ENCODE measurements at places on chromosomes 2 and 18.

DNA sequence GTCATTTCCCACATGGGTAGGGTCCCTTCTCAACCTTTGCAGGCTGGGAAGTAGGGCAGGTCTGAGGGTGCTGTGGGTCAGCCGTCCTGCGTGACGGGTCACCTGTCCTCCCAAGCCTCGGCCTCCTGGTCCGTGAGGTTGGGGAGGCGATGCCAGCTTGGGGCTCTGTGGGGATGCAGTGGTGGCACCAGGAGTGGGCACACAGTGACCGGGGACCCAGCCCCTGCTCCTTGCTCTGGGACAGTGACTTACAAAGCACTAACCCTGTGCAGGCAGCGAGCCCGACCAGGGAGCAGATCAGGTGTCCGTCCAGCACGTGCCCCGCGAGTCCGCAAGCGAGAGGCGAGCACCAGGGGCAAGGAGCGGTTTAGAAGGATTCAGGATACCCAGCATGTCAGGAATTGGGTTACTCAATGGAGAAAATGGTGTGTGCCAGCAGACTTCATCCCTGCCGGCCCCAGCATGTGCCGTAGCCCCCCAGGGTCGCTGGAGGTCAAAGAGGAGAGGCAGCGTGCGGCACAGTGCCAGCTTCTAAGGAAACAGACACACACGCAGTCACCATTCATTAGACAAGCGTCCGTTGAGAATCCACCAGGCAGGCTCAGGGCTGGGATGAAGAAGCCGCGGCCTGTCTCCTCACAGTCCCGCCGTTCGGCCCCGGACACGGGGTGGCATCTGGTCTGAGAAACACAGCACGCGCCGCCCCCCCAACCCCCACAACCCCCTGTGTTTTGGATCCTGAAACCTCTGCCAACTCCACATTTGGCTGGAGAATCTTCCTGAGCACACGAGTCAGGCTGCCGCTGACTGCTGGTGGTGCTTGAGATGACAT is 11.7 kb downstream of the COLEC11 start:
- DNase-seq, result no peak

GRCh38 chr2:43233218-43234212 is 7.1 kb upstream of the ZFP36L2 start:
- no peak for DNase-seq

DNA sequence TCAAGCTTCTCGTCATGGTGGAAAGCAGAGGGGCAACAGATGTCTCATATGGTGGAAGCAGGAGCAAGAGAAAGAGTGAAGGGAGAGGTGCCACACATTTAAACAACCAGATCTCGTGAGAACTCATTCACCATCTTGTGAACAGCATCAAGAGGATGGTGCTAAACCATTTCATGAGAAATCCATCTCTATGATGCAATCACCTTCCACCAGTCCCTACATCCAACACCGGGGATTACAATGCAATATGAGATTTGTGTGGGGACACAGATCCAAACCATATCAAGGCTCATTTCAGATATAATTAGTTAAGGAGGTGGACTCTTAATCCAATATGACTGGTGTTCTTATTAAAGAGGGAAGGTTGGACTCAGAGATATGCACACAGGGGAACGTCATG is 272.8 kb downstream of the KCNS3 start:
- DNase-seq, result no peak

DNA sequence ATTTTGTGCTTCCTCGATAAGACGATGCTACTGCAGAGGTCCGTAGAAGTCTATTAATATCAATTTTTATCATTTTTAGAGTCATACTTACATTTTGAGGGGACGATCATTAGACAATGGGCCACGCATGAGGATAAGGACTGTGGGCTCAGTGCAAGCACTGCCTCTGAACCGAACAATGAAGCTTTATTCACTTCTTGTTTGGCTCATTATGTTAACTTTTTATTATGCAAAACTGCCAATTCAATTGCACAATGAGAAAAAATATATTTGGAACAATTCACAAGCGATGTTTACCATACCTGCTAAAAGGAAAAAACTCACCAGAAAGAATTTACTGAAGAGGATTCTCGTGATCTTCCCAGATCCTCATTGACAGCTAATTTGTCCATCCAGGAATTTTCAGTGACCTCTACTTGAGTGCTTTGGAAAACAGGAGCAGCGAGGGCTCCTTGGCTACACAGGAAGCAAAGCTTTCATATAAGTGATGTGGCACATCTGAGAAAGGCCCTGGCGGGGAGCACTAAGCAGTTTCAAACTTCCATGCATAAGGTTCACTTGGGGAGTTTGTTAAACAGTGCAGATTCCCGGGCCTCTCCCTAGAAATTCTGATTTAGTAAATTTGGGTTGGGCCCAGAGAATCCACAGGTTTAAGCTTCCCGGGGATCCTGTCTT is 13.3 kb upstream of the CAPN13 start:
- DNase-seq, result no peak

GRCh38 chr2:131016826-131017741 is 76.2 kb downstream of the FAM168B start:
- DNase-seq, result no peak

- DNase-seq, result no peak
Measured at GRCh38 chr2:13686262-13686661, 946.3 kb upstream of the LRATD1 start.

DNA sequence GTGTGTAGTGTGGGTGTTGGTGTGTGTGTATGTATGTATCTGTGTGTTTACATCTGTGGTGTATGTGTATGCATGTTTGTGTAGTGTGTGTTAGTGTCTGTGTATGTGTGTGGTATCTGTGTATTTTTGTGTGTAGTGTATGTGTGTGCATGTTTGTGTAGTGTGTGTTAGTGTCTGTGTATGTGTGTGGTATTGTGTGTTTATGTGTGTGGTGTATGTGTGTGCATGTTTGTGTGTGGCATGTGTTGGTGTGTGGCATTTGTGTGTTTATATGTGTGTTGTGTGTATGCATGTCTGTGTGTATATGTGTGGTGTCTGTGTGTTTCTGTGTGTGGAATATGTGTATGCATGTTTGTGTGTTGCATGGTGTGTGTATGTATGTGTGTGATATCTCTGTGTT is 96.4 kb downstream of the CMPK2 start:
- DNase-seq, result no peak

DNA sequence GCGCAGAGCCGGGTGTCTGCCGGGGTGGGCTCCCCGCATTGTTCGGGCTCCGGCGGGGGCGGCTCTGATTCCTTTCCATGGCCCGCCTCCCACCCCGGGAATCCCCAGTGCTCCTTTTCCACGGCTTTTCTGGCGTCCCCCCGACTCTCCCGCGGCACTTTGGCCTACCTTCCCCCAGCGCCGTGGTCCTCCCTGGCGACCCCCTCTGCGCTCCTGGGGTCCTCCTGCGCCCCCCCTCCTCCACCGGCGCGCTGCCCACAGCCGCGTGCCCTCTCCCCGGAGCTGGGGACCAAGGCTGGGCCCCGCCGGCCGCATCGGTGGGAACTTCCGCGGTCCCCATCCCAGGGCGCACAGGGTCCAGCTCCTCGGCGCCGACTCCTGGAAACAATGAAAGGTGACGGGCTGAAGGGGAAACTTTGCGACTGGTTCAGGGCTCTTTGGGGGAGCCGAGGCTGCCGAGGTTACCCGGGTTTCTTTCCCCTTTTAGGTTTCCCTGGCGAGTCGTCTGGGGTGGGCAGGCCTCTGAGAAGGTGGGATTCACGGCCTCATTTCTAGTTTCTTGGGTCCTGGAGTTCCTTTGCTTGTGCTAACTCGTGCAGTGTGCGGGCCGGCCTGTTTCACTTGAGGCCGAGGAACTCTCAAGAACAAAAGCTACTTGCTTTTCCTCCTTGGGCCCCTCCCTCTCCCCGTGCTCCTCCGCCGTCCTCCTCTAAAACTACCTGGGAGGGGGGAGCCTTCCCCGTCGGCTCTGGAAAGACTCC is 2.2 kb downstream of the TGIF1 start:
- no peak for DNase-seq

- no peak for DNase-seq
Measured at GRCh38 chr18:42045346-42045745, 90.3 kb downstream of the PIK3C3 start.

- DNase-seq, result no peak
Measured at GRCh38 chr2:201313362-201313761, 43.8 kb downstream of the FLACC1 start.

DNA sequence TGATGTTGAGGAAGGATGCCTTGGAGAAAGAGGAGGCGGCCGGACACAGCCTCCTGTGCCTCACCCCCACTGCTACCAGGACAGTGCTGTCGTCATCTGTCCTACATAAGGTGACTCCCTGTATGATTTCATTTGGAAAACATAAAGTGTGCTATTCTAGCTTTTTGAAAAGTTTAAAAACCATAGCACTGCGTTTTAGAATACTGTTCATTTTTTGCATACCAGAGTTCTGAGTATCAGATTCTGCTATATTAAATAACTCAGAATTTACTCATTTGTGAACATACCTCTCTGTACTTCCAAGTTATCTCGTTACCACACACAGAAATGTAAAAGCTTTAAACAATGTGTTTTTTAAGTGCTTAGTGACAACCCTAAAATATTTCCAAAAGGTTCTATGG is 302.9 kb downstream of the LRRTM1 start:
- DNase-seq, result no peak

DNA sequence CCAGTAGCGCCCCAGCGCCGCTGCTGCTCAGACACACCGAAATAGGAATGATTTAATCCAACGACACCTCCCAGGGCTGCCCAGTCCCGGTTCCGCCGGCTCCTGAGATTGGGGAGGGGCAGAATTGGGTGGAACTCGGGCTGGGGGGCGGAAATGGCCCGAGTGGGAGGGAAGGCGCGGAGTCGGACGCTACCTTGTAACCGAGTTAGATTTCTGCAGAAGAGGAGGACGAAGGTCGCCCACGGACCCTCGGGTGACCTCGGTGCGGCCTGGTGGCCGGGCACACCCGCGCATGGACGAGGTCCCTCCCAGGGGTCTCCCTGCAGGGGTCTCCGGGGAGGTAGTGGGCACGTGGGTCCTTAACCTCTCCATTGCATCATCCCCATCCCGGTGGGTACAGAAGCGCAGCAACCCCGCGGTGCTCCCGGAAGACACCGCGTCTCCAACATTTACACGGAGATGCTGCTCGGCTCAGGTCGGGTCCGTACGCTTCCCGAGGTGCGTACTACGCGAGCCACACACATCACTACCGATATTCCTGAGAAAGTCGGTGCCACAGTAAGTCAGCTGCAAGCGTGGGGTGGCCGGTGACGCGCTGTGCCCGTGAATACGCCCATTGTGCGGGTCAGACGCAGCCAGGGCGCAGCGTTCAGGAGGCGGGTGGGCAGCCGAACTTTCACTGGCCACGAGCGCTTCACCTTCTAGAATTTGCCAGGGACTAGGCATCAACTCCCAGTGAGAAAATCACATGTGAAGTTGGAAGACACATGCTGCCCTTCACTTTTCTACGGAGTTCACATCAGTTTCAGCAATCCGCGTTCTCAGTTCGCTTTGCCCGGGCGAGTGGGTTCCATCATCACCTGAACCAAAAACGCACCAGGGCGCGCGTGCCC is 3.0 kb downstream of the ZNF516 start:
- no peak for DNase-seq

DNA sequence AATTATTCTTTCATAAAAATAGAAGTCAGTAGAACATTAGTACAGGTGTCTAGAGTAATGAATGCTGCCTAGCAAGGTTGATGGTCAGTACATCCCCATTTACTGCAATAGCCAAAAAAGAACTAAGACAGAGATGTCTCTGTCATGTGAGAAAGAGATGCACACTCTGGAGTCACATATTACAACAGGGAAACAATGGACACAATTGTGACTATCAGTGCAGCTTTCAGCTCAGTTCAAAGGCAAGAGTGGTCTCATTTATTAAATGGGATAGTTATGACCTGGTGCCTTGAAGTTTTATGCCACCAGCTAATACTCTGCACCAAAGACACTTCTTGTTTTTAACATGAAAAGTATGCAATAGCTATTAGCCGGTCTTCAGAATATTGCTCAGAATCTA is 194.9 kb upstream of the CHAC2 start:
- DNase-seq, result no peak

DNA sequence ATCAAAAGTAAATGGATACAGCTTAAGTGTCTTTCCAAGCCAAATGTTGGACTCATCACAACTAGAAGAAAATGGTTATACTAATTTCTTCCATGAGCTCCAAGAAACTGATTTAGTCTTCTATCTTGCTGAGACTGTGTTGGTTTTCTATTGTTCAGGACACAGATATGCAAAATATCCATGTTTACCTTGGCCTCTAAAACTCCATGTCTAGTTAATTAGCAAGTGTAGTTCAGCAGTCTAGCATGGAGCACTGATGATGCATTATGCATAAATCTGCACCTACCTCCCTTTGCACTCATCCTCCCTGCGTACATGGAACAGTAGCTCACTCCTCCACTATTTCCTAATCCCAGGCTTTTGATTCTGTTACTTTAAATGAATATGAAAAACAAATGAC is 731.4 kb upstream of the CHAC2 start:
- no peak for DNase-seq

- no peak for DNase-seq
Measured at GRCh38 chr2:18473241-18474181, 86.9 kb downstream of the RDH14 start.

DNA sequence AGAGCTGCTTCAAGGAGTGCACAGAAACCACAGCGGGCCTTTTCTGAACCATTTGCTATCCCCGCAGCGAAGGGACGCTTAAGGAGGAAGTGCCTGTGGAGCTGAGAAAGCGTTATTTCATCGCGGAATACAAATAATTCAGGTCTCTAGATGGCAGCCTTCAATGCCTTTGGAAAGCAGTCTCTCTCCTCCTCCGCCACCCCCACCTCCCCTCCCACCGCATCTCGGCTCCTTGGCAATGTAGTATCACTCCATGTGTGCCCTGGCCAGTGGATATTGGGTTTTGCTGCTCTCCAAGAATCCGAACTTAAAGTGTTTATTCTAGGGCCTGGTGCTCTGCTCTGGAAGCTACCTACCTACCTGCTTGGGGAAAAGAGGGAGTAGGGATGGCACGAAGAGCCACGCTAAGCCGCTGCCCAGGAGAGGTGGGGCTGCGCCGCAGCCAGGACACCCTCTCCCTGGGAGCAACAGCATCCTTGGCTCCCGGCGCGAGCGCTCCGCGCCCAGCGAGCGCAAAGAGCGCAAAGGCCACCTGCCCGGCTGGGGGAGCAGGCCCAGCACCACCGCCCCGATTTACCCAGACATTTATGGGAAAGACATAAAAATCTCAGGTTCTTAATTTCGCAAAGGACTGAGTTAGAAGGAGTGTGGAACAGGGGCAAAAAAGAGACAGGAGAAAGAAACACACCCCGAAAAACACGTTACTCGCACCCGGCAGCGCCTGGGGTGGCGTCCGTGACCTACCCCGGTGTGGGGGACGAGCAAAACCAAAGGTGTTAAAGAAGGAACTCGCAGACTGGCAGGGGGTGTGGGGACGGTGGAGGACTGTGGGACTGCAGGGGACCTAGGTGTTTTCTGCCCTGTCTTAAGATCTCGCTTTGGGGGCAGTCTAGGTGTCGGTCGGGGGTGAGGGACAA is 1.0 kb downstream of the SPHKAP start:
- DNase-seq, result no peak

- DNase-seq, result no peak
Measured at GRCh38 chr2:135186054-135186453, 134.0 kb downstream of the RAB3GAP1 start.

- DNase-seq, result no peak
Measured at GRCh38 chr18:57561728-57562423, 24.6 kb downstream of the FECH start.

Measured in NCI-H1417 treated with DMSO at 0.1 percent for 48 hours (cell line).